ENCODE measurements at places on chromosomes 16 and 17. TPM values are rescaled to one million over a fixed set of nuclear protein-coding genes. Genes with fewer than 3 reads are reported as not detected.

ERBB2 gene
- total RNA-seq: 24.7 TPM

- no peak for DNase-seq
Measured at GRCh38 chr17:46851029-46851741, at the start of gene WNT9B. Gene WNT9B, plus strand, starts transcription at chr17:46851583. Its CDS starts 56 bp downstream, at chr17:46851639.

DNA sequence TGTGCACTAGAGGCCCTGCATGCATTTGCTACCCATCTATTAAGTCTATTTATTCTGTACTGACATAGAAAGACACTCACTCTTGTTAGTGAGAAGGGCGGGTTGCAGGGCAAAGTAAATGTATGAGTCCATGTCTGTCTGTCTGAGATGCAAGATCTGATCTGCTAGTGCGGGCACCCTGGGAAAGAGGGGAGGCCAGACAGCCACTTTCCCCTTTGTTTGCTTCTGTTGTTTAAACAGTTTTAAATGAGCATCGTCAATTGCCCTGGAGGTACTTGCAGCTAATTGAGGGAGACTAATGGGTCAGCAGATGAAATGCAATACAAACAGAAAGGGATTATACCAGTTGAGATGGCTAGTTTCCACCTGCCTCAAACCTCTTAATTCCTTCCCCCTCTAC is 24.9 kb downstream of the SCNN1G start:
- no peak for DNase-seq

GRCh38 chr17:72976971-72977770 is 115.3 kb downstream of the SLC39A11 start:
- DNase-seq: peak; percentile 91

NPIPB6 gene
- not detected for total RNA-seq

KRTAP4-4 gene
- total RNA-seq: not detected
